ENCODE measurements at places on chromosomes 13 and 19. TPM values are rescaled to one million over a fixed set of nuclear protein-coding genes. Genes with fewer than 3 reads are reported as not detected.

The ZNF154 gene
- 18.0 TPM for total RNA-seq

- H3K27ac ChIP-seq = peak overlapping the region; percentile 81
- H3K4me3 ChIP-seq = no peak overlapping the region
- peaks cover 28% of the 10 kb centered on the region for H3K4me1 ChIP-seq
- H3K36me3 ChIP-seq = no peaks in the 10 kb centered on the region
Measured at GRCh38 chr13:106220211-106220610, 315.3 kb downstream of the EFNB2 start.

DNA sequence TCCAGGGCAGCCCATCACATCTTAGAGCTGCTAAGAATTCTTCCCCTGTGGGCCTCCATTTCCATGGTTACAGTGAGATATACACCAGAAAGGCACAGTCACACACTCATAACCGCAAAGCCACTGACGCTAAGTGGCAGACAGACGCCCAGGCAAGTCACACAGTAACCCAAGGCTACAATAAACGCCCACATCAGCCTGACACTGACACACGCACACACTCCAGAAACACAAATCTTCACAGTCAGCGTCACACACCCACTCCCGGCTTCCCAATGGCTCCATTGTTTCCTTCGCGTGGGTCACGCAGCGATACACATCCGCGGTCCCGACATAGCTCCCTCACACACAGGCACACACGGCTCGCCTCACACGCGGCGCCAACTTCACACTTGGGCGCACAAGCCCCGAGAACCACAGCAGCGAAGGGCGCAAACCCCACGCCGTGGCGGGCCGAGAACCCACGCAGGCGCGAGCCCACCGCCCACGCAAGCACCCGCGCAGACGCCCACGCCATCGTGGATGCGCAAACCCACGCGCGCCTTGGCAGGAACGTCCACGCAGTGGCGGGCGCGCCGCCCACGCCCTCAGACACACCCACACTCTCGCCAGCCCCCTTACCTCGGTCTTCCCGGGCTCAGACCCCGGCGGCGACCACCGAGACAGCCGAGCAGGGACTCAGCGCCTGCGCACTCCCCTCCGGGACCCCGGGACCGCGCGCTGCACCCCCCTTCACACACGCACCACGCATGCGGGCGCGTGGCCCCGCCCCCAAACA, at the start of gene ZNF667:
Gene ZNF667 (minus strand): TSS at position 695 of the 778 bp plus-strand sequence. CDS start 14,975 bp downstream, outside the sequence.
- no peak within 1 kb of the TSS for H3K27ac ChIP-seq
- H3K36me3 ChIP-seq = no peaks in the 10 kb centered on the region
- H3K27me3 ChIP-seq = no peaks in the 10 kb centered on the region
- H3K4me1 ChIP-seq = no peaks in the 10 kb centered on the region
- no peak for DNase-seq
- H3K4me3 ChIP-seq = no peak within 1 kb of the TSS

DNA sequence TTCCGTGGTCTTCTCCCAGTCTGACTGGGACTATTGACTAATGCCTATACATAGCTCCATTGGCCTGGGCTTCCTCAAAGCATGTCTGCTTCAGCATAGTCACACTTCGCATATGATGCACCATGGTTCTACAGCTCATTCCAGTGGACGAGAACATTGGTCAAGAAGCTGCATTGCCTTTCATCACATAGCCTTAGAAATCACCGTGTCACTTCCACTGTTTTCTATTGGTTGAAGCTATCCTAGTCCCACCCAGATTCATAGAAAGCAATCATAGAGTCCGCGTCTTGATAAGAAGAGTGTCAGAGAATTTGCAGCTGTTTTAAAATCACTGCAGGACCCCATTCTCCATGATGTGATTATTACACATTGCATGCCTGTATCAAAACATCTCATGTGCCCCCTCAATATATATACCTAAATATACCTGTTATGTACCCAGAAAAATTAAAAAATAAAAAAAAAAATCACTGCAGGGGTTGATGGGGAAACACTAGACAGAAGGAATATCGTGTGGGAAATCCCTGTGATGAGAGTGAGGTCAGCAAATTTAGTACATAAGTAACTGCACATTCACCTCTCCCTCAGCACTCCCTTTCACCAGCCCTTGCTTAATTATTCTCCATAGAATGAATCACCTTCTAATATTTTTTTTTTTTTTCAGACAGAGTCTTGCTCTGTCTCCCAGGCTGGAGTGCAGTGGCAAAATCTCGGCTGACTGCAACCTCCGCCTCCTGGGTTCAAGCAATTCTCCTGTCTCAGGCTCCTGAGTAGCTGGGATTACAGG, 2.2 kb upstream of the ARHGAP33 start:
- no peak overlapping the region for H3K4me3 ChIP-seq
- no peaks in the 10 kb centered on the region for H3K27me3 ChIP-seq
- DNase-seq = no peak
- H3K4me1 ChIP-seq = peaks cover 24% of the 10 kb centered on the region

DNA sequence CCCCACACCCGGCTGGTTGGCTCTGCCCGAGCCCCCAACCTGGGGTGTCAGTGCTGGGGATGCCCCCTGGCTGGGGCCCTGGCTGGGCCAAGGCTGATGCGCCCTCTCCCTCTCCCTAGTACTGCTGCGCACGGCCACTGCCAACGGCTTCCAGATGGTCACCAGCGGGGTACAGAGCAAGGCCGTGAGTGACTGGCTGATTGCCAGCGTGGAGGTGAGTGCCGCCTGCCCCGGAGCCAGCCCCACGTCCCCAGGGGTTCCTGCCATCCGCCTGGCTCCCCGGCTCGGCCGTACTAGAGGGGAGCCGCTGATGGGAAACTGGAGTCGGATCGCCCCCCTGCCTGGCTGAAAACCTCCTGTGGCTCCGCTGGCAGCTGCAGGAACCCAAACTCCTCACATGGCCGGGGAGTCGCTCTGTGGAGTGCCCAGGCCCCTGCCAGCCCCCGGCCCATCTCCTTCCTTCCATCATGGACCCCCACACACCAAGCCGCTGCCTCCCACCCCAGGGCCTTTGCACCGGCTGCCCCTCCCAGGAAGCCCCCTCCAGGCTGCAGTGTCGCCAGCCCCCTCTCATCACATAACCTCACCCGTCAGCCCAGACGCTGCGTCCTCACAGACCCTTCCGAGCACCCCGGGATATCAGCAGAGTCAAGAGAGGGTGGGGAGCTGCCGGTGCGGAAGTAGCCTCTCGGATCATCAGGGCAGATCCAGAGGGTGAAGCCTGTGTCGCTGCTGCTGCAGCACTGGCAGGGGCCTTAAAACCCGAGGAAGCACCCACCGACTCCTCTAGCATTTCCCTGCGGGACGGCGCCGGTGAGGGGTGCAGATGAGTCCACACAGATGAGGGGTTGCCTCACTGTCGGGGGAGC, 10.6 kb downstream of the NCLN start:
- no peak for DNase-seq
- no peak overlapping the region for H3K27ac ChIP-seq
- H3K27me3 ChIP-seq = no peaks in the 10 kb centered on the region
- no peak overlapping the region for H3K4me3 ChIP-seq

DNA sequence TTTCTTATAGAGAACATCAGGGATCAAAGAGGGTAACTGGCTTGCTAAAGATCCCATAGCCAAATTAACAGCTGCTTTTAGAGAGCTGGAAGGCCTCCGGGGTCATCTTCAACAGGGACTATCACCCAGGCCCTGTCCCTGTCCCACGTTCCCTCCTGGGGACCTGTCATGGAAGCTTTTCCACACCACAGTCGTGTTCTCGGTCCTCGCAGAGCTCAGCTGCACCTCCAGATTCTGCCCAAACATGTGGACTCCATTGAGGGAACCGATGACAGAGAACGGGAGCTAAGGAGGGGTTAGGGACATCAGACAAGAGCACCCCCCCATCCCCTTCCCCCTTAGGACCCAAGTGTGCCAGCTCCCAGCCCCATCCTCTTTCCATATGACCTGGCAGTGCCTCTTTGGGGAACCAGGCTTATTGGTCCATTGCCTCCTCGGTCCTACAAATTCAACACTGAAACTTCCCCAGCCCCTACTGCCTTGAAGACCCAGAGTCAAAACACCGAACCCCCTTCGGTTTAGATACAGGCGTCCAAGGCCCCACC, 568 bp downstream of the FUZ start:
- H3K27me3 ChIP-seq = no peaks in the 10 kb centered on the region
- peaks cover 24% of the 10 kb centered on the region for H3K4me1 ChIP-seq
- peak overlapping the region; percentile 99 for H3K27ac ChIP-seq
- H3K4me3 ChIP-seq = peak overlapping the region; percentile 84
- no peaks in the 10 kb centered on the region for H3K36me3 ChIP-seq

The CATSPERD gene
- total RNA-seq = not detected

The FFAR2 gene
- not detected for total RNA-seq

- peak overlapping the region; percentile 87 for H3K27ac ChIP-seq
- peaks cover 13% of the 10 kb centered on the region for H3K4me1 ChIP-seq
- H3K4me3 ChIP-seq = no peak overlapping the region
Measured at GRCh38 chr19:45613926-45614725, 12.1 kb upstream of the GPR4 start.

The ZFR2 gene
- not detected for total RNA-seq

The SGCG gene
- total RNA-seq = 0.70 TPM

The C19orf73 gene
- 3.4 TPM for total RNA-seq

The PPM1N gene
- total RNA-seq = 0.29 TPM

The RDH8 gene
- total RNA-seq = not detected

The RFXANK gene
- total RNA-seq = 74.8 TPM

GRCh38 chr13:110350509-110350908, 43.4 kb downstream of the COL4A2 start:
- H3K36me3 ChIP-seq = peaks cover 15% of the 10 kb centered on the region
- H3K27me3 ChIP-seq = no peaks in the 10 kb centered on the region
- H3K4me1 ChIP-seq = peaks cover 88% of the 10 kb centered on the region
- DNase-seq = no peak
- H3K4me3 ChIP-seq = no peak overlapping the region

DNA sequence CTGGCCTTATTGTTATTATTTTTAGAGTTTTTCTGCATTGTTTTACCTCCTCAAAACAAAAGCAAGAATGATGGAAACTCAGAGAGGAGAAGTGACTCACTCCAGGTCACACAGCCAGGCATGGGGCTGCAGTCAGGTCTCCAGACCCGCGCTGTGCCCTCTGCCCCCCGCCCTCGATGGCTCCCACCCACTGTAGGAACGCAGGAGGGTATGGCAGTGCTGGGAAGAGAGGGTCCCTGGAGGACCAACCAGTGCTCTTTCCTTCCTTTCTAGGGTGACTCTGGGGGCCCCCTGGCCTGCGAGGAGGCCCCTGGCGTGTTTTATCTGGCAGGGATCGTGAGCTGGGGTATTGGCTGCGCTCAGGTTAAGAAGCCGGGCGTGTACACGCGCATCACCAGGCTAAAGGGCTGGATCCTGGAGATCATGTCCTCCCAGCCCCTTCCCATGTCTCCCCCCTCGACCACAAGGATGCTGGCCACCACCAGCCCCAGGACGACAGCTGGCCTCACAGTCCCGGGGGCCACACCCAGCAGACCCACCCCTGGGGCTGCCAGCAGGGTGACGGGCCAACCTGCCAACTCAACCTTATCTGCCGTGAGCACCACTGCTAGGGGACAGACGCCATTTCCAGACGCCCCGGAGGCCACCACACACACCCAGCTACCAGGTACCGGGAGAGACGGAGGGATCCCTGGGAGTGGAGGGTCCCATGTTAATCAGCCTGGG, 5.6 kb downstream of the TIMM13 start:
- H3K27ac ChIP-seq = no peak overlapping the region
- DNase-seq = no peak
- peaks cover 10% of the 10 kb centered on the region for H3K4me1 ChIP-seq
- no peaks in the 10 kb centered on the region for H3K27me3 ChIP-seq
- H3K36me3 ChIP-seq = peaks cover 4% of the 10 kb centered on the region

The FAM216B gene
- not detected for total RNA-seq

- peak overlapping the region; percentile 82 for H3K4me3 ChIP-seq
- H3K27me3 ChIP-seq = no peaks in the 10 kb centered on the region
- peak overlapping the region; percentile 70 for H3K27ac ChIP-seq
- peaks cover 9% of the 10 kb centered on the region for H3K36me3 ChIP-seq
- DNase-seq = no peak
Measured at GRCh38 chr19:49809160-49809940, 3.7 kb downstream of the FUZ start.

DNA sequence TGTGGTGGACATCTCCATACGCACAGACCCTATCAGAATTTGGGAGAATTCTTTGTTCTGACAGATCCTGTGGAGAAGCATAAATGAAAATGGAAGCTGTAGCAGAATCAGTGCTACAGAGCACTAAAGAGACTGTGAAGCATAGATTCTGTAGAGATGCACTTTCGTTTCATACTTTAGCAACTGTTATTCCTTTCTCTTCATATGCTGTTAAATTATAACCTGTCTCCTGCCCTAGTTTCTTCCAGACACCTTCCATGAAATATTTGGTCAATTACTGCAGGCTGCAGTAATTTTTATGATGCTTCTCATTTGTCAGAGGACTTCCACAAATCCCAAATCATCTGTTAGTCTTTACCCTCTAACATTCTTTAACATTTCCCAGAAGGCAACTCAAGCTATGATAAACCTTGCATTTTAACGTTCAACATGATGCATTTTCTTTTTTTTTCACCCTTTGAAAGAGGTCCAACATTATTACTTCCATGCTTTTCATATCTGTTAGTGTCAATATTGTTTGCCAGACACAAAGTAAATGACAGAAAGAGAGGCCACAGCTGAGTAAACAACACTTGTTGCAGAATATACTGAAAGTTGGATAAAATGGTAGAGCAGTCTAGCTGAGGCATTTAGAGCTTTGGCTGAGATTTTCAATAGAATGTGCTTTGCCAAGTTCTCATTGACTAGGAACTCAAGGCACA, 412.7 kb downstream of the LMO7 start:
- H3K36me3 ChIP-seq = no peaks in the 10 kb centered on the region
- H3K4me1 ChIP-seq = no peaks in the 10 kb centered on the region
- H3K4me3 ChIP-seq = no peak overlapping the region
- no peak for DNase-seq
- peaks cover 19% of the 10 kb centered on the region for H3K27me3 ChIP-seq

DNA sequence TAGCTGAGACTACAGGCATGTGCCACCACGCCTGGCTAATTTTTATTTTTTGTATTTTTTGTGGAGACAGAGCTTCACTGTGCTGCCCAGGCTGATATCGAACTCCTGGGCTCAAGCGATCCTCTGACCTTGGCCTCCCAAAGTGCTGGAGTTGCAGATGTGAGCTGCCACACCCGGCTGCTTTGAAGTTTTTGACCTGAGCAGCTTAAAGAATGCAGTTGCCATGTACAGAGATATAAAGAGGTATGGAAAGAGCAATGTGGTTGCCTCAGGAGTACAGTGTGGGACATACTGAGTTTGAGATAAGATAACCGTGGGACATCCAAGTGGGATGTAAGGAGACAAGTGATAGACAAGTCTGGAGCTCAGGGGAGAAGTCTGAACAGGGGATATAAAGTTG, 82.7 kb upstream of the LSM14A start:
- peaks cover 4% of the 10 kb centered on the region for H3K27me3 ChIP-seq
- DNase-seq = no peak
- no peaks in the 10 kb centered on the region for H3K4me1 ChIP-seq
- H3K27ac ChIP-seq = no peak overlapping the region
- H3K36me3 ChIP-seq = no peaks in the 10 kb centered on the region

Data from osteocyte (in vitro differentiated cells).